H7 (cell line): ENCODE measurements at places on chromosomes 3 and 15. TPM values are rescaled to one million over a fixed set of nuclear protein-coding genes. Genes with fewer than 3 reads are reported as not detected.

Gene PLSCR5
- total RNA-seq, result not detected in 2 replicates

- DNase-seq, result no peak
Measured at GRCh38 chr3:79555655-79556054, 212.1 kb downstream of the ROBO1 start.

- no peak for DNase-seq
Measured at GRCh38 chr3:16508243-16508578, 5.3 kb downstream of the RFTN1 start.

GRCh38 chr15:66679657-66680108 lies 22.4 kb upstream of the SMAD6 start:
- peak; percentile 72 for DNase-seq

Gene FSIP1
- 0.15 and 0.52 TPM in 2 replicates for total RNA-seq

Gene CLDN16
- 0.96 and 1.6 TPM in 2 replicates for total RNA-seq

GRCh38 chr3:165459924-165460835 lies 264.0 kb upstream of the SLITRK3 start:
- DNase-seq, result no peak

GRCh38 chr3:190086191-190086590 lies 34.5 kb downstream of the P3H2 start:
- DNase-seq, result peak; percentile 67

- no peak for DNase-seq
Measured at GRCh38 chr3:42900226-42901072, 5.5 kb upstream of the ZNF662 start.

DNA sequence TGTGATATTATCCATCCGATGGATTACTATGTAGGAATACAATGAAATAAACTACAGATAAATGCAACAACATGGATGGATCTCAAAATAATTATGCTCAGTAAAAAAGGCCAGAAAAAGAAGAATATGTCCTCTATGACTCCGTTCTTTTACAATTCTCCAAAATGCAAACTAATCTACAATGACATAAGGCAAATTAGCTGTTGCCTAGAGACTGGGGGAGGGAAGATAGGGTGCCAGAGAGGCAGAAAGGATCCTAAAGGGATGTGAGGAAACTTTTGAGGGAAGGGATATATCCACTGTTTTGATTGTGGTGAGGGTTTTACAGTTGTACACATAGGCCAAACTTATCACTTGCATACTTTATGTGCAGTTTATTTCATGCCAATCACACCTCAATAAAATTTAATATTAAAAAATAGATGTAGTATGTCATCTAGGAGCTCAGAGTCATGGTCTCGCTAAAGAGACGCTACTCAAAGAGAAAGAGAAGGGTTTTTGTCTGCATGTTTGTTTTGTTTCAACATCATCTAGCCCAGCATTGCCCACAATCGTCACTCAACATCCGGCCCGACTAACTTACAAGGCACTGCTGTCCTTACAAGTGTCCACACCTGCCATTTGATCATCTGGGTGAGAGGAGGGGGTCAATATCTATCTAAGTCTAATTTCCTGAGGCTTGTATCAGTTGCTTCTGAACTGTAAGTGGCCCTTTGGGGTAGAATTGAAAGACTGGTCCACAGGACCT lies 29.5 kb downstream of the HES1 start:
- no peak for DNase-seq

Gene STRC
- 0.03 and 0.55 TPM in 2 replicates for total RNA-seq

Gene GPR15
- not detected in 2 replicates for total RNA-seq

DNA sequence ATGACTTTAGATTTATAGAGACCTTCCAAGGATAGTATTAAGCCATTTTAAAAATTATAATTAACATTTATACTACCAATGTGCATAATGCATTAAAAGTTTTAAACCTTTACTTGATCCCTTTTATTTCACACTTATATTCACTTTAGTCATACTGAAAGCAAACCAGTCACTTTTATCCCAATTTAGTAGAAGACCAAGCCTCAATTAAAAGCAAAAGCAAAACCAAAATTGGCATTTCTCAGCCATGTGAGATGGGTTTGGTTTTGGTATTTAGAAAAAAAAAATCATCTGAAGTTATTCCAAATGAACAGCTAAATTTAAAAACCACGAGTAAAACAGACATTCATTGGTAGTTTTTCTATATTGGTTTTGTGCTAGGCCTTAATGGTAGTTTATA lies 249.4 kb downstream of the LPP start:
- DNase-seq, result no peak

- DNase-seq, result no peak
Measured at GRCh38 chr3:120683671-120684301, 1.7 kb upstream of the HGD start.

DNA sequence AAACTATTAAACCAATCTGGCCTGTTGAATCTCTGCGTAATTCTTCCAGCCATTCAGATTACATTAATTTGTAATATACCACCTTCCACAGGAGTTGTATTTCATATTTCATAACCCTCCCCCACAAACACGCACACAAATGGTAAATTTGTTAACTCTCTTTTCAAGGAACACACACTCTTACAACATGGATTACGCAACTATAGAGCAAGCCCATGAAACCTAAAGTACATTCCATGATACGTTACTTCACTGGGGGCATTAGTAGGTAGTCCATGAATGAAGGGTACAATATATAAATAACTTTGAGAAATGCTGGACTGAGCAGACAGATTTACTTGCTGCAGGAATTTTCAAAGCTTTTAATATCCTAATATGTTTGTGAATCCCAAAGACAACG lies 65.0 kb downstream of the TRIM69 start:
- DNase-seq, result no peak

- no peak for DNase-seq
Measured at GRCh38 chr15:66830358-66830757, 128.3 kb downstream of the SMAD6 start.

- no peak for DNase-seq
Measured at GRCh38 chr3:105322570-105323273, 44.0 kb upstream of the ALCAM start.

Gene ACTRT3
- 3.2 and 3.3 TPM in 2 replicates for total RNA-seq

DNA sequence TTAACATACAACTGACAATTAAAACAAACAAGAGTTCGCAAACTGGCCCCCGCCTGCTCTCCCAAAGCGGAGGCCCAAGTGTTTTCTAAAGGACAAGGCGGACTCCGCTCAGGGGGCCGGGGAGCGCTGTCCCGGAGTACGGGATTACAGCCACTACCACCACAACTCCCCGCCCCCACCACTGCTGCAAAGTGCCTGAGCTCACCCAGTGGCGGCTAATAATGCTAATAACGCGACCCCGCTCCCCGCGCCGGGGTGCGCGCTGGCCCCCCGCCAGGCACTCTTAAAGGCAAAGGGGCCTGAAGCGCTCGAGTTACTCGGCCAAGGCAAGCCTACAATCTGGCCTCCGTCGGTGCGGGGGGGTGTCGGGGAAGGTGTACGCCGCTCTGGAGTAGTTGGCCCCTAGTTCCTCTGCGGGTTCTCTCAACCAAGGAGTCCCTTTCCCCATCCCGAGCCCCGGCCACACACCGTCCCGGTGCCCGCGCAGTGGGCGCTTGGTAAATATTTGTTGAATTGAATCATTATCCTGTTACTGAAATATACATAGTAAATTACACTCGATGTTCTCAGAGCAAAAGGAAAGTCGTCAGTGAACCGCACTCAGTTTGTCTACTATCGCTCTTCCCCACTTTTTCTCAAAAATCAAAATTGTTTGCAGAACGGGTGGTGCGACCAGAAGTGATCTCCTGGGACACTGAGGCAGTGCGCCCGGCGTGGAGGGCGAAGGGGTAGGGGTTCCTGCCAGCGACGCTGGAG lies 827 bp downstream of the WNT5A start:
- DNase-seq, result peak; percentile 86

Gene TTLL3
- 3.7 and 7.4 TPM in 2 replicates for total RNA-seq

Gene KNG1
- not detected in 2 replicates for total RNA-seq

Gene CCR3
- not detected in 2 replicates for total RNA-seq

DNA sequence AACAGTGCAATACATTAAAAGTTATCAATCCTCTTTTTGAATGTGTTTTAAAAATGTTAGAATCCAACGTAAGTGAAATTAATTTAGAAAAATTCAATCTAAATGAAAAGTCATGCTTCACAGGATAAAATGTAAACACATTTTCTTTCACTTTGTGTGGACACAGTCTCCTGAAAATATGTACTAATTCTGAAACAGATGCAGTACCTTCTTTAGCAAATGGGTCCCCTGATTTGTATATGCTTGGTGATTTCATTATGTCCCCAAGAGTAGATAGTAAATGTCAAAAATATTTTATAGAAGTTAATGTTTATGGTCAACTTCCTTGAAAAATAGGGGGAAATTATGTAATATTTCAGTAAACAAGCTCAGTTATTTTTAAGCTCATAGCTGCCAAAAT lies 28.9 kb downstream of the FOXP1 start:
- DNase-seq, result no peak

DNA sequence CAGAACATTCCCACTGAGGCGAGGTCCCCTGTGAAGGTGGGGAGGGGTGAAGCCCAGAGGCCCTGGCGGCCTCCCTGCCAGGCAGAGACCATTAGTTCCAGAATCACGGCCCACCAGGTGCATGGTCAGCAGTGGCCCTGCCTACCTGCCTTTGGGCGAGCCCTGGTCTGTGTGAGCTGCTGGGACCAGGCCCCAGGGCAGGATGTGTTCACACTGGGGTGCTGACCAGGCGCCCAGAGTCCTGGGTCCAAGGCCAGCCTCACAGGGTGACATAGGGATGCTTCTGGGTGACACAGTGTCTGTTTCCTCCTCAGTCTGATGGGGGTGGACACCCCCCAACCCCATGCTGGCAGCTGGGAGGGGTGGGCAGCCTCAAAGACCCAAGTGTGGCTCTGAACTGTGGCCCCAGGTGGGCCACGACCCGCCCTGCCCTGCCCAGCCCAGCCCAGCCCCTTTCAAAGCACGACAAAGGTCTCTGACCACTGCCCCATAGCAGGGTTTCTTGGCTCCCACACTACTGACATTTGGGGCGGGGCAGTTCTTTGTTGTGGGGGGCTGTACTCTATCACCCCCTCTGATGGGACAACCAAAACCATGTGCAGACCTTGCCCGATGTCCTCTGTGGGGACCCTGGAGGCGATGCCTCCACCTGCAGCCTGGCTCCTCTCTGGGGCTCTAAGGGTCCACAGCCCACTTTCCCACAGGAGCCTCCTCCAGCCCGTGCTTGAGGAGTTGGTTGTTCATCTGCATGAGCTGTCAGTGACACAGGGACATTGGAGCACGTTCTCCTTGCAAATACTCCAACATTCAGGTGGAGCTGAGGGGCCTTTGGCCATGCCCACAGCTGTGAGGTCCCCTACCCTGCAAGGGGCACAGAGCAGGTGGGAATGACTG lies 44.8 kb upstream of the SLC41A3 start:
- DNase-seq, result no peak

- DNase-seq, result no peak
Measured at GRCh38 chr3:29922992-29923746, 642.3 kb downstream of the RBMS3 start.

DNA sequence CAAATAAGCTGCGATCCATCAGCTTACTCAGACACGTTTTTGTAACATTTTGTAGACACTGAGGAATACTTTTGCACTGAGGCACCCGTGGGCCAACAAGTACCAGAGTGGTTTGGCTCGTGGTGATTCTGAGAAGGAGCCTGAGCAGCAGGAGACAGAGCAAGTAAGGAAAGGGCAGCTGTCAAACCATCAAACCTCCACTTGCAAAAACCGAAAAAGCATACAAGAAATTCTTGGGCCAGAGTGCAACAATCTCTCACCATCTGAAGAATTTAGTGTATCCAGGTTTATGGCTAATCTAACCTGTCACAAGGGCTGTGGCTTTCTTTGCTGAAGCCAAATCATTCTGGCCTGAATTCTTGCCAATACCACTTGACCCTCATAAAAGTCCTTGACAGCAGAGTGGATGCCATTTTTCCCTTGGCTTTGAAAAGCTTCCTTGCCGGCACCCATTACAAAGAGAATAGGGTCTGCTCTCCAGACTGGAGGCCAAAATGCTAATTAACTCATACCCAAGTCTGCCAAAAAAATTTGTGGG lies 56.7 kb downstream of the MYO1E start:
- no peak for DNase-seq

DNA sequence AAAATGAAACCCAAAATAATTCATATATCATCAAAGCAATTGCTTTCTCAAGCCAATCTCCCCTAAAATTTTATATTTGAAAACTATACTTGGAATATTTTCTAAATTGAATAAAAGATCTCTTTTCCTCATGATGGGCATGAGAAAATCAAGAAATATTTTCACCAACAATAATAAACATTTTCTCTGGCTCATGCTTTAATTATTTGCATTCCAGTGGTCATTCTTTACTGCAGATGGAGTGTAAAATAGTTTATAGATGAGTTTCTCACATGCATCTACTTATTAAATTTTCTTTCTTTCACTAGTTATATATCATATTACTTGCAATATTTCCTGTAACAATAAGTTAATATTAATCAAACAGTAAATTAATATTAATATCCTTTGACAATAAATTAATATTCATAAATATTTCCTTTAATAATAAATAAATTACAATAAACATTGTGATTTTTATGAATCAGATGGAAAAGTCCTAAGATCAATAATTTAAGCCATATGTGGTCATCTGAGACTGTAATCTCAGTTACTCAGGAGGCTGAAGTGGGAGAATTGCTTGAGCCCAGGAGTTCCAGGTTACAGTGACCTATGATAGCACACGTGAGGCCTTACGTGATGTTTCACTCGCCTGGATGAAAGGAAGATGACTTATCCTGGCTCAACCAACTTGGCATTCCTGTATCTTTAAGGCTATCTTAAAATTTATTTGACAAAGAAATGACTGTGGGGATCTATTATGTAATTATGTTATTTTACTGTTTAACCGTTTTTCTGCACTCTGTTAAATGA lies 958.8 kb downstream of the ZPLD1 start:
- DNase-seq, result no peak

Gene TRAIP
- 16.1 and 24.9 TPM in 2 replicates for total RNA-seq

GRCh38 chr3:63130625-63131024 lies 147.5 kb upstream of the SYNPR start:
- DNase-seq, result peak; percentile 30

DNA sequence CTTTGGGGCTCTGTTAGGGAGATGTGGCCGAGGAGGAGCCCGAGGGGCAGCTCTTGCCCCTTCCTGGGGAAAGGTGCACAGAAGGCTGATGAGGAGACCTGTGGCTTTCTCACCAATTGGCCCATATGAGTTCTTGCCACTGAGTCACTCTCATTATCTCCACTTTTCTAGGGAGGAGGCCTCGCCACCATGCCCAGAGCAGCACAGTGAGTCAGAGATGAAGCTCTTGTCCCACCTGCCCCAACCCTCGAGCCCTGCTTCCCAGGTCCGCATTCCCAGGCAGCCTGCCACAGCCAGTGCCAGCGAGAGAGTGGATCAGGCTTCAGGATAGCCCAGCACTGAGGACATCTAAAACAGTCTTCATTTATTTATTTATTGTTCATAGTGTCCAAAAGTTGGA lies 53.5 kb downstream of the AMOTL2 start:
- no peak for DNase-seq

DNA sequence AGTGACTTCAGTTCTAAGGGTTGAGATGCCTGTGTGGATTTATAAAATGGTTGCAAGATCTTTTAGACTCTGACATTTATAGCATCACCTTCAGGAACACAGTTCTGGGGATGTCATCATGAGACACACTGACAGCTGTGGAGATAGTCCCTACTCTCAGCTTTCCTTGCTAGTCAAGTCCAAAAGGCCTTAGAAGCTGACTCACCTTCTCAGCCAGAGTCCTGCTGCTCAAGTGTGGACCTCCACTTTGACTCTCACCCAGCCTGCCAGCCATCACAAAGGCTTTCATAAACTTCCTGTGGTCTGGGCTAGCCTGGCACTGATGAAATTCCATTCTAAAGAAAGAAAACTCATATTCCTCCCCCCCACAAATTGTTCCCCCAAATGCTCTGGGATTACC lies 44.8 kb downstream of the TMEM39A start:
- DNase-seq, result no peak

Gene SPTBN5
- total RNA-seq, result 0.17 and 0.55 TPM in 2 replicates

- no peak for DNase-seq
Measured at GRCh38 chr3:111723293-111724215, 128.4 kb upstream of the ZBED2 start.

GRCh38 chr3:115211810-115212492 lies 64.9 kb upstream of the ZBTB20 start:
- no peak for DNase-seq
